Neural crest cell (in vitro differentiated cells): ENCODE measurements at places on chromosomes 12 and 14. TPM values are rescaled to one million over a fixed set of nuclear protein-coding genes. Genes with fewer than 3 reads are reported as not detected.

The CNOT2 gene
- total RNA-seq = 79.4 and 86.9 TPM in 2 replicates

DNA sequence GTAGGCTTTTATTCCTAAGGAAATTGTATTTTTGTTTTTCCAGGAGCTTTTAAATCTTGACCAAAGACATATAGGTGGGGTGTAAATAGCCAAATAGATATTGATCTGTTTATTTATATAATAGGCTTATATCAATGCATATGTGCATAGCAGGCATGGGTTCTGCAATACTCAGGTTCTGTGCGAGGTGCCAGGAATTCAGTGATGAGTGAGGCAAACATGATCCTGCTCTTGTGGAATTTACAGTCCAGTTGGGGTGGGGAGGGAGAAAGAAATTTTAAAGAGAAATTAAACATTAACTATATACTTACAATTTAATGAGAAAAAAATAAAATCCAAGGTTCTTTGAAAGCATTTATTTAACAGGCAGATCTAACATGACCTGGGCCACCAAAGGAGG is 160.3 kb upstream of the HIF1A start:
- H3K27ac ChIP-seq = no peak overlapping the region
- DNase-seq = no peak
- H3K4me1 ChIP-seq = peaks cover 21% of the 10 kb centered on the region

The FBLN5 gene
- 0.61 and 1.0 TPM in 2 replicates for total RNA-seq

DNA sequence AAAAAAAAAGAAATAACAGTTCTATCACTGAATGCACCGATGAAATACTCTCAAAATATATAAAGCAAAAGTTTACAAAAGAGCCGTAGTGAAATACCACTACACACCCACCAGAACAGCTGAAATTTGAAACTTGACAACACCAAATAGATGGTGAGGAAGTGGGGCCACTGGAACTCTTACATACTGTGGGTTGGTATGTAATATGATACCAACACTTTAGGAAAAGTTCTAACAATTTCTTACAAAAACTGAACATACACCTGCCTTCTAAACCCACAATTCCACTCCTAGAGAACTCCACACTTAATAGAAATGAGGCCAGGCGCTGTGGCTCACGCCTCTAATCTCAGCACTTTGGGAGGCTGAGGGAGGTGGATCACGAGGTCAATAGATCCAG is 14.1 kb downstream of the EIF5 start:
- no peak for DNase-seq
- H3K27me3 ChIP-seq = peaks cover 12% of the 10 kb centered on the region
- no peak overlapping the region for H3K4me3 ChIP-seq

DNA sequence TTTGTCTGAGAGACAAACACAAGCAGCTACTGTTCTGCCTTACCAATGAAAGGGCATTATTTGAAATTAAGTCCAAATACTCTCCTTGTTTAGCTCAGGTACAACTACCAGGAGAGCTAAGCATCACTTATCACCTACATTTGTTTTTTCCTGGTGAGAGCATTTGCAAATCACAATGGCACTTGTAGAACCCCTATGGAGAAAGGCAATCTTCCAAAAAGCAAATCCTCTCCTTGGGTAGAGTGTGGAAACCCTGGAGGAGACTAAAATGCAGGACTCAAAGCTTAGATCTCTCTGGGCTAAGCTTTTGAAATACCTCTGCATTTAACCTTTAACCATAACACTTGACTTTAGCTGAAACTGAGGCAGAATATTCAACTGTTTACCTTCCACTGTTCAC is 20.8 kb downstream of the GTSF1 start:
- H3K4me1 ChIP-seq = no peaks in the 10 kb centered on the region
- no peaks in the 10 kb centered on the region for H3K36me3 ChIP-seq
- no peak overlapping the region for H3K4me3 ChIP-seq
- DNase-seq = no peak
- no peak overlapping the region for H3K27ac ChIP-seq
- peaks cover 35% of the 10 kb centered on the region for H3K27me3 ChIP-seq

- no peaks in the 10 kb centered on the region for H3K36me3 ChIP-seq
- no peak overlapping the region for H3K27ac ChIP-seq
- no peak for DNase-seq
- no peaks in the 10 kb centered on the region for H3K27me3 ChIP-seq
These were observed 59.7 kb downstream of the TRPV4 start for GRCh38 chr12:109773384-109774011.

The DENND5B gene
- total RNA-seq = 33.2 and 33.9 TPM in 2 replicates

GRCh38 chr14:69288011-69288771 is 28.2 kb downstream of the GALNT16 start:
- no peak overlapping the region for H3K27ac ChIP-seq
- peak; percentile 16 for DNase-seq
- peaks cover 20% of the 10 kb centered on the region for H3K4me1 ChIP-seq
- H3K36me3 ChIP-seq = no peaks in the 10 kb centered on the region

GRCh38 chr12:1632702-1633101 is 3.7 kb downstream of the WNT5B start:
- no peak overlapping the region for H3K27ac ChIP-seq
- DNase-seq = no peak
- H3K4me1 ChIP-seq = peaks cover 35% of the 10 kb centered on the region
- no peak overlapping the region for H3K4me3 ChIP-seq
- no peaks in the 10 kb centered on the region for H3K36me3 ChIP-seq

- peaks cover 83% of the 10 kb centered on the region for H3K27me3 ChIP-seq
- no peaks in the 10 kb centered on the region for H3K4me1 ChIP-seq
- H3K27ac ChIP-seq = no peak overlapping the region
- DNase-seq = no peak
- H3K4me3 ChIP-seq = no peak overlapping the region
These were observed 199.8 kb upstream of the RBM19 start for GRCh38 chr12:114165921-114166320.

The RPS6KL1 gene
- total RNA-seq = 13.9 and 14.1 TPM in 2 replicates

DNA sequence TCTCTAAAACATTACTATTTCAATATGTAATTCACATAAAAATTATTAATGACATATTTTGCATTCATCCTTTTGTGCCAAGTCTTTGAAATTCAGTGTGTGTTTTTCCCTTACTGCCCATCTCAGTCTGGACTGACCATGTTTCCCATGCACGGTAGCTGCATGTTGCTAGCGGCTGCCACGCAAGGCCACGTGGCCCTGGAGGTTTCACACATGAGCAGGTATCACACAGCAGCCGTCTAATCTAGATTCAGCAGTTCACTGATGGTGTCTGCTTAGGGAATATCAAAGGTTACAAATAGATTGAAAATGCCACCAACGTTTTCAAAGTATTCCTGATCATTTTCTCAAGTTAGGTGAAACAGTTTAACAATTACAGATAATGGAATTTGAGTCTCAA is 234.8 kb upstream of the FKBP4 start:
- H3K27me3 ChIP-seq = no peaks in the 10 kb centered on the region
- no peak overlapping the region for H3K27ac ChIP-seq
- no peak for DNase-seq
- no peak overlapping the region for H3K4me3 ChIP-seq
- H3K36me3 ChIP-seq = no peaks in the 10 kb centered on the region
- H3K4me1 ChIP-seq = no peaks in the 10 kb centered on the region

The GOLT1B gene
- total RNA-seq = 26.3 and 30.8 TPM in 2 replicates

DNA sequence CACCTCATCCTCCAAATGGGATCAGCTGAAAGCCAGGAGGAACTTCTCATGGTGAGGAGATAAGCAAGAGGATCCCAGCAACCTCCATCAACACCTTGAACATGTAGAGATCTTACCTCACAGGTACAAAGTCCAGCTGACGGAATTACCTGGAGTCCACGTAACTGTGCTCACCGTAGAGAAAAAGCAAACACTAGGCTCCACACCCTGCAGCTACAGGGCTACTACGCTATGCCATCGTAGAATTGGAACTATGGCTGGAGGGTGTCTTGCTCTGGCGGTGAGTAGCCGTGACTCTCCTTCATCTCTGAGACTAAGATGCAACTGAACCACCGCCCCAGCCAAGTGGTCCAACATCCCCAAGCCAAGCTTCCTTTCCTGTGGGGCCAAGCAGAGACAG is 50.5 kb downstream of the CRY1 start:
- H3K36me3 ChIP-seq = peaks cover 27% of the 10 kb centered on the region

DNA sequence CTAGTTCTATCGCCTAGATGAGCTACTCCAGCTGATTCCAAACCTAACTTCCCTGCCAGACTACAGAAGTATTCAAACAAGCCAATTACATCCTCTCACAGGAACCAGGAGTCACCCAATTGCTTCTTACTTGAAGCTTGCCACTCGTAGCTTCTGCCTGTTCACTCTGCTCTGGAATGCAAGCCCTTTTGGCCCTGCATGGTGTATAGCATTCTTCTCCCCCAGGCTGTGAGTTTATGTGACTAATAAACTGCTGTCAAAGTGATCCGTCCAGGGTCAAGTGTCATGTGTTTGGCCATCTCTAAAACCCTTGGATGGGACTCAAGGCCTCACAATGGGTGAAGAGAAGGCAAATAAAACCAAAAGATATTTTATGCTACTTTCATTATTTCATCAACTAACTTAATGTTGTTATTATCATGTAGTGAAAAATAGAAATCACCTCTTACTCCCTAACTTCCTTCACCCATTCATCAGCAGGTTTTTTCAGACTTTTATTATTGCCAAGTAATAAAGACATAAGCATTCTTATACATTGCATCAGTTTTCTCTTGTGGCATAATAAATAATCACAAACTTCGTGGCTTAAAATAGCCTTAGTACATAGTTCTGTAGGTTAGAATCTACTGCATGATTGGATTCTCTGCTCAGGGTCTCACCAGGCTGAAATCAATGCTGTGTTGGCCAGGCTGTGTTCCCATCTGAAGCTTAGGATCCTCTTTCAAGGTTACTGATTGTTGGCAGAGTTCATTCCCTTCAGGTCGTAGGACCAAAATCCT is 1981.7 kb upstream of the FLRT2 start:
- no peaks in the 10 kb centered on the region for H3K27me3 ChIP-seq
- no peak for DNase-seq
- no peak overlapping the region for H3K27ac ChIP-seq
- no peaks in the 10 kb centered on the region for H3K36me3 ChIP-seq
- no peak overlapping the region for H3K4me3 ChIP-seq

DNA sequence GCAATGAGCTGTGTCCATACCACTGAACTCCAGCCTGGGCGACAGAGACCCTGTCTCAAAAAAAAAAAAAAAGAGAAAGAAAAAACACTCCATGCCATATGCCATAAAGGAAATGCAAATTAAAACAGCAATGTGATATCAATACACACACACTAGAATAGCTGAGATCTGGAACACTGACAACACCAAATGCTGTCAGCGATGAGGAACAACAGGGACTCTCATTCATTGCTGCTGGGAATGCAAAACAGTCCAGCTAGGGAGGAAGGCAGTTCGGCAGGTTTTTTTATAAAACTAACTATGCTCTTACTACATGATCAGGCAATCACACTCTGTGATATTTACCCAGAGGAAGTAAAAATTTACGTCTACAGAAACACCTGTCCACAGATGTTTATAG is 3.4 kb upstream of the ABCB9 start:
- no peaks in the 10 kb centered on the region for H3K36me3 ChIP-seq
- H3K27ac ChIP-seq = no peak overlapping the region
- peaks cover 12% of the 10 kb centered on the region for H3K4me1 ChIP-seq

DNA sequence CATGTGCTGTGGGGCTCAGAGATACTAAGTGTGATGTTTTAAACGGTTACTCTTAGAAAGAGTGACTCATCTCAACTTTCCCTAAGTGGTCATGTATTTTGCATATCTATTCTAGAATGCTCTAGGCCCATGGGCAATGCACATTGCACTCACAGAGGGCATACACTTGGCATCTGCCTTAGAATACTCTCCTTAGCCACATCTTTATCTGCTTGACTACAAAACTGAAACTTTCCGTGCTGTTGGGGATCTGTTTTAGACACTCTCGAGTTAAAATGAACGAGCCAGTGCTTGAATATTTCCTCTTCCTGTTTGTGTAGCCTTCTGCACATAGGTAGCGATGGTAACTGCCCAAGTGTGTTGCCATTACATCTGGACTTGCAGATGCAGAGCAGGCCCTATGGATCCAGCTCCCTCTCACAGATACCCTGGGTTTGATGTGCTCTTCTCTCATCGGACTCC is 180.5 kb downstream of the CAND1 start:
- DNase-seq = no peak
- no peak overlapping the region for H3K4me3 ChIP-seq
- no peaks in the 10 kb centered on the region for H3K36me3 ChIP-seq
- H3K27me3 ChIP-seq = no peaks in the 10 kb centered on the region
- no peaks in the 10 kb centered on the region for H3K4me1 ChIP-seq
- H3K27ac ChIP-seq = no peak overlapping the region

DNA sequence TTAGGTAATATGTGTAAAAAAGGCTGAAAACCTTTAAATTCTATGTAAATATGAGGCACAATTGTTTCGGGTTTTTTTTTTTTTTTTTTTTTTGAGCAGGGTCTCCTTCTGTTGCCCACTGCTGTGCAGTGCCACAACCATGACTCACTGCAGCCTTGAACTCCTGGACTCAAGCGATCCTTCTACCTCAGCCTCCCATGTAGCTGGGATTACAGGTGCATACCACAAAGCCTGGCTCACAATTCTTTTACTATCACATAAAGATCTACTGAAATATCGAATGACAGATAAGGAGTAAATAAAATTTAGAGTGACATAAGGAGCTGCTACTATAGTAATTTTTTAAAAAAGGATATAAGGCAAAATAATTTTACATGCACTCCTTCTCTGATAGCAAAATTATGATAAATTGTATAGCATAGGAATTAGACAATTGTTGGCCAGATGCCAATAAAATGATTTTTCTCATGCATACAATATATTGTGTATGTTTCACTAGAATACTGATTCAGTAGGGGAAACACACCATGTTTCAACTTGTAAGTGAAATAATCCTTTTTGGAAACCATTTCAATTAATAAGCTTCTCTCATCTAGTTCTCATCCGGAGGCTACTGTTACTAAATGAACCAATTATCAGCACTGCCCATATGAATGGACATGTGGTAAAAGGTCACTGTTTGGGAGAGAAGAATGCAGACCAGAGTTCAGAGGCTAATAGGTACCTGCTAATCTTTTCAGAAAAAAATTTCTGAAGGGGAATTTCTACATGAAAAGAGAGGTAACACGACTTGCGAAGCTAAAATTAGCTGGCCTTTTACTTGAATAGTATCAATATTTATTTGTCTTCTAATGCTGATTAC is 108.4 kb downstream of the PPP1R12A start:
- H3K36me3 ChIP-seq = peaks cover 12% of the 10 kb centered on the region
- no peak for DNase-seq
- no peak overlapping the region for H3K27ac ChIP-seq
- peaks cover 18% of the 10 kb centered on the region for H3K4me1 ChIP-seq

The PPM1A gene
- total RNA-seq = 30.9 and 35.5 TPM in 2 replicates

The POTEM gene
- not detected in 2 replicates for total RNA-seq
